A549 (cell line): ENCODE measurements at places on chromosomes 16 and 17. TPM values are rescaled to one million over a fixed set of nuclear protein-coding genes. Genes with fewer than 3 reads are reported as not detected.

Gene TLCD3B
- 0.35 to 0.71 TPM (median 0.68 TPM) in 3 replicates for polyA plus RNA-seq

Gene CCL14
- not detected in 3 replicates for polyA plus RNA-seq

Gene ZNF287
- polyA plus RNA-seq, result 11.7 to 13.5 TPM (median 12.1 TPM) in 3 replicates

Gene KRT39
- not detected in 3 replicates for polyA plus RNA-seq

Gene CFAP119
- 7.7 to 9.9 TPM (median 9.5 TPM) in 3 replicates for polyA plus RNA-seq

Gene VTN
- 24.5 to 31.1 TPM (median 25.5 TPM) in 3 replicates for polyA plus RNA-seq

Gene CEP95
- polyA plus RNA-seq, result 30.0 to 35.0 TPM (median 32.3 TPM) in 3 replicates

Gene MYLK3
- 0.05 to 0.07 TPM (median 0.05 TPM) in 3 replicates for polyA plus RNA-seq

Gene ZNF469
- 4.1 to 4.5 TPM (median 4.4 TPM) in 3 replicates for polyA plus RNA-seq

Gene ST6GALNAC2
- 0.30 to 0.59 TPM (median 0.41 TPM) in 3 replicates for polyA plus RNA-seq

Gene DGKE
- polyA plus RNA-seq, result 3.4 to 4.0 TPM (median 3.7 TPM) in 3 replicates

Gene KRT28
- not detected in 3 replicates for polyA plus RNA-seq

Gene CA5A
- polyA plus RNA-seq, result not detected in 3 replicates

Gene MYCBPAP
- 0.93 to 2.1 TPM (median 1.2 TPM) in 3 replicates for polyA plus RNA-seq

Gene CDRT15L2
- not detected in 3 replicates for polyA plus RNA-seq

Gene RPL19
- polyA plus RNA-seq, result 2,724 to 2,918 TPM (median 2,862 TPM) in 3 replicates

Gene FAM20A
- 0.03 to 0.09 TPM in 2 of 3 replicates, not detected in the other for polyA plus RNA-seq

Gene MYH11
- polyA plus RNA-seq, result 0.07 to 0.10 TPM (median 0.09 TPM) in 3 replicates

Gene PDE6G
- 0.90 to 2.0 TPM (median 1.2 TPM) in 3 replicates for polyA plus RNA-seq

Gene GPR142
- polyA plus RNA-seq, result not detected in 3 replicates

Gene SEBOX
- not detected in 3 replicates for polyA plus RNA-seq

Gene NPIPA8
- 1.9 to 2.4 TPM (median 2.0 TPM) in 3 replicates for polyA plus RNA-seq

Gene STH
- not detected in 3 replicates for polyA plus RNA-seq

Gene EVPLL
- polyA plus RNA-seq, result 0.05 to 0.07 TPM in 2 of 3 replicates, not detected in the other

Gene MT1H
- not detected in 3 replicates for polyA plus RNA-seq

Gene SSTR5
- 0.06 TPM in 1 of 3 replicates, not detected in the others for polyA plus RNA-seq

Gene SYNGR3
- polyA plus RNA-seq, result 4.1 to 5.0 TPM (median 4.4 TPM) in 3 replicates
